Retinal pigment epithelial cell (primary cell): ENCODE measurements at places on chromosomes 5 and 9.

GRCh38 chr5:137365126-137365865 is 133.8 kb downstream of the SPOCK1 start:
- DNase-seq = no peak

DNA sequence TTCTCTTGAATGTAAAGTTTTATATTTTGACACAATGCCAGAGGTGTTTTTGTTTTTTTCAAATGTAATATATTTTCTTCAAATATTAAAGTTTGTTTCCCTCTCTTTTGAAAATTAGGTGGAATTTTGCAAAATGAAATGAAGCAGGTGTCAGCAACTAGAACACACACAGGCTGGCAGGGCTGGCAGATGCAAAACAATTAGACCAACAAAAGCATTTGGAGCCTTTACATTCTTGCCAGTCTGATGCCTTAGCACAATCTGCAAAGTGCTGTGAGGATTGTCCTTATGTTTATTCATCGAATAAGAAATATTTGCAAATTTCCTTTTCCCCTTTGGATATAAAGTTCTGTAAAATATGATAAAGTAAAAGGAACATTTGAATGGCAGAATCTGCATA is 1063.9 kb downstream of the CDH9 start:
- DNase-seq = no peak

GRCh38 chr9:89743216-89743572 is 138.4 kb downstream of the GADD45G start:
- no peak for DNase-seq

GRCh38 chr5:139946006-139946405 is 97.1 kb downstream of the NRG2 start:
- no peak for DNase-seq

GRCh38 chr9:136197930-136198604 is 6.9 kb downstream of the LHX3 start:
- no peak for DNase-seq

DNA sequence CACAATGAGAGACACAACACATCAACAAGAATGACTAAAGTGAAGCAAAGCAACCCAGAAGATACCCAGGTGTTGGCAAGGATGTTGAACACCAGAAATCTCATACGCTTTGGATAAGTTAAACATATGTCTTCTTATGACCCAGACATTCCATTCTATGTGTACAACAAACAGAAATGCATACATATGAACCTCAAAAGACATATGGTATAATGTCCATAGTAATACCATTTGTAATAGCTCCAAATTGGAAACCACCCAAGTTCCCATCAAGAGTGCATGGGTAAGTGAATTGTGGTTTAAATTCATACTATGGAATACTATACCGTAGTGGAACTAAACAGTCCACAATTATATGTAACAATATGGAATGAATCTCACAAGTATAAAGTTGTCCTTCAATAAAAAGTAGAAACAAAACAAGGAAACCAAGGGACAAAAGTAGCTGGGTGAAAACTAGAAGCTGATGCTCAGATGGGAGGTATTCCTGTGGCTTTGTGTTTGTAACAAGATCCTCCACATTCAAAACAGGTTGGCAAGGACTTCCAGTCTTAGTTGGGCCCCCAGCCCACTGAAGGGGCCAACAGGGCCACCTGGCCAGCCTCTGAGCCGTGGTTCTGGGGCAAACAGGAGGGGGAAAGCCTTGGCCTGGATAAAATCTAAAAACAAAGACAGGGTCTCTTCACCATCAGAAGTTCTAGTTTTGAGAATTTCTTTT is 171.8 kb upstream of the PITX1 start:
- no peak for DNase-seq

DNA sequence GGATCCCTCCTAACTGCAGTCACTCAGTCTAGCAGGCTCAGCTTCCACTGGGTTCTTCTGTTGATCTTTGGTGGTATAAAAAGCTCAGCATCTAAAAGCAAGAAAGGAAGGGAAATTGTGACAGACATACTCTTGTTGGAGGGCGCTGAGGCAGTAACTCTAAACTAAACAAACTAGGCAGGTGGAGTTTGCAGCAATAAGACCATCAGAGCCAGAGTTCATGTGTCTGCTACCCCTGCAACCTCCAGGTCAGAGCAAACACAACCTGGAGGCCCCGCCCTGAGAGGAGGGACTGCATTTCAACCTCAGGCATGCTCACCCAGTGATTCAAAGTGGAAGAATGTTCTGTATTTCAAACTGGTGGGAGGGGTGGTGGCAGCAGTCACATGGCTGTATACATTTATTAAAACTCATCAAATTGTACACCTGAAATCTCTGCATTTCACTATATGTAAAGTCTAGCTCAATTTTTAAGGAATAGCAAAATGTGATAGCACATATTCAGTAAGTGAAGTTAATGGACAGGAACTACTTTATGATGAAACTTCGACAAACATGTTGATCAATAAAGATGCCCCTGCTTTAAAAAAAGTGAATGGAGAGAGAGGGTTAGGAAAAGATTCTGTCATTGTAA is 7.1 kb downstream of the ACTL7A start:
- no peak for DNase-seq

- no peak for DNase-seq
Observed at GRCh38 chr9:93270976-93271375, 87.0 kb downstream of the WNK2 start.

GRCh38 chr9:87682085-87682484 is 43.8 kb upstream of the CTSL start:
- DNase-seq = no peak

- no peak for DNase-seq
Observed at GRCh38 chr5:2017540-2018389, 135.0 kb upstream of the IRX4 start.

- no peak for DNase-seq
Observed at GRCh38 chr5:157431544-157432200, 28.3 kb upstream of the NIPAL4 start.

DNA sequence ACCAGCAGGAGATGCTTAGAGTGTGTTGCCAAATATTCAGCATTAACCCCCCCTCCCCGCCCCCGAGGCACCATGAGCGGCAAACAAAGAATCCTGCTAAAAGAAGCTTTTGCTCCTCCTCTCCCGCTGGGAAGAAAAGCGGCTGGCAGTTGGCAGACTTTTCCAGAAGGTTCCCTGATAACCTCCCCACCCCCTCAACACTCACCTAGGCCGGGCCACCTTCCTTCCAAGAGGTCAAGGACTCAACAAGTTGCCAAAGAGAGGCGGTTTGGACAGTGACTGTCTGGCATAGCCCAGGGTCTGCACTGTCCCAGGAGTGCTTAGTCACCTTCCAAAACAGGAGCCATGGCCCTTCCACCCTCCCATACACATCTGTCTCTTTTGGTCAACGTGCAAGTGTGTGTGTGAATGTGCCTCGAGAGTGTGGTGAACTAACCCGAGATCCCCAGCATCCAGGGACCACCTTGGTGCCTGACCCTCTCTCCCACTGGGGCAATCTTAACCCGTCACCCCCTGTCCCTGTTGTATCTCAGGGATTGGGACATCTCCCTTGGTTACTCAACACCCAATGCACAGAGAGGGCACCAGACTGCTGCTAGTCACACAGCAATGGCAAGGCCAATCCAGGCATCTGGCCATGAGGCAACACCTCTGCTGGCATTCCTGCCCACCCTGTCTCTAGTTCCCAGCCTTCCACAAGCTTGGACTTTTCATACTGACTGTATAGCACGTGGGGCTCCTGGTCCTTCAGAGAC is 18.9 kb downstream of the CAMK2A start:
- no peak for DNase-seq

DNA sequence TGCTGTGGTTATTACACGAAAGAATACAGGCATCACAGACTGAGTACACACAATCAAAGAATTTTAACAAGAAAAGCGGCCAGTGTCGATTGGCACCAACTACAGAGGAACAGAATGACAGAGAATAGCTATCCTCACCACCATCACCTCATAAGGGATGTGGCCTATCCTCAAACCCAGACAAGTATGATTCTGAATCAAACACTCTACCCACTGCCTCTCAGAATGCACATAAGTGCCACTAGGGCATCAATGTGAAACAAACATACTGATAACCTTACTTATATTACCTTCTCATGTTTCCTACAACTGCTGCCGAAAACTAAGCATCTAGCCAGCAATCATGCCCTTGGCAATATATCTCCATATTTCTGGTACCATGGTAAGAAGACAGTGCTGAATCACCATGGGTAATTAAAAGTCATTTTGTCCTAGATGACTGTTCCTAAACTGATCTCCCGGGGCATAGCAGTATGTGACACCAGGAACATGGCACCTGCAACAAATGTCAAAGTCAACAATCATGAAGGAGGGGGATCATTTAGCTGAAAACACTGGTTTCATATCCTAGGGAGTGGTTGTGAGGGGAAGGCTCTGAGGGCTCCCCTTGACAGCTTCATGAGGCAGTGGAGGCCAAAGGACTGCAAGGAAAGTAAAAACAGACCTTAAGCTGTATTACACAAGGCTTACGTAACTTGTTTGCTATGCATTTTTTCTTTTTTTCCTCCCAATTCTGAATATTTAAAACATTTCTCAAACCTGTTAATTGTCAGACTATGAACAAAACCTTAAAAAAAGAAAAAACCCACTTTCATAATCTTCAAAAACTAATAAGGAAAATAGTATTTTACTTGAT is 88.3 kb downstream of the LHFPL2 start:
- DNase-seq = no peak

GRCh38 chr5:35857606-35858205 is 1.0 kb downstream of the IL7R start:
- DNase-seq = peak; percentile 85

DNA sequence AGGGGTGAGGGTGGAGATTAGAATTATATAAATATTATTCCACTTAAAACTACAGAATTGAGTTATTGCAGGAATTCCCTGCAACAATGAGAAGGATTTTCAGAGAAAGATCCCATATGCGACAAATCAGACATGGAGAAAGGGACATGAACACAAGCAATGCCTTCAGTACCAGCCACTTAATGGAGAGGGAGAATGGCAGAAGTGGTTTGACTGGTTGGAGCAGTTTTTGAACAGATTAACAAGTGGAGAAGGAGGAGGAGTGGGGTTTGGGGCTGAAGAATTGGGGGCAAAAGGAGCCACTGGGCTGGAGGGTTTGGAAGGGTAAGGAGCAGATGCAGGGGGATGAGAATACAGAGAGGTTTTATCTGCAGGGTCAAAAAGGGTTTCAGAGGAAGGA is 620.9 kb upstream of the PTPRD start:
- no peak for DNase-seq

DNA sequence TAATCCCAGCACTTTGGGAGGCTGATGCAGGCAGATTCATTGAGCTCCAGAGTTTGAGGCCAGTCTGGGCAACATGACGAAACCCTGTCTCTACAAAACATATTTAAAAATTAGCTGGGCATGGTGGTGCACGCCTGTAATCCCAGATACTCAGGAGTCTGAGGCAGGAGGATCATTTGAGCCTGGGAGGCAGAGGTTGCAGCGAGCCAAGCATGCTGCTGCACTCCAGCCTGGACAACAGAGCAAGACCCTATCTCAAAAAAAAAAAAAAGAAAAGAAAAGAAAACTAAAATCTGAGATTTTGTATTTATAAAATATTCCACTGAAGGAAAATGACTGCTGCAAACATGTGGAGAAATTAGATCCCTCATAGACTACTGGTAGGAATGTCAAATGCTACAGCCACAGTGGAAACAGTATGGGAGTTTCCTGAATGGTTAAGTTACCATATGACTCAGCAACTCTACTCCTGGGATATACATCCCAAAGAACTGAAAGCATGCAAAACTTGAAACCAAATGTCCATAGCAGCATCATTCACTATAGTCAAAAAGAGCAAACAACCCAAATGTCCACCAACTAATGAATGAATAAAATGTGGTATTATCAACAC is 106.1 kb downstream of the UBAP2 start:
- DNase-seq = no peak

GRCh38 chr5:155905364-155905763 is 421.6 kb upstream of the SGCD start:
- no peak for DNase-seq

DNA sequence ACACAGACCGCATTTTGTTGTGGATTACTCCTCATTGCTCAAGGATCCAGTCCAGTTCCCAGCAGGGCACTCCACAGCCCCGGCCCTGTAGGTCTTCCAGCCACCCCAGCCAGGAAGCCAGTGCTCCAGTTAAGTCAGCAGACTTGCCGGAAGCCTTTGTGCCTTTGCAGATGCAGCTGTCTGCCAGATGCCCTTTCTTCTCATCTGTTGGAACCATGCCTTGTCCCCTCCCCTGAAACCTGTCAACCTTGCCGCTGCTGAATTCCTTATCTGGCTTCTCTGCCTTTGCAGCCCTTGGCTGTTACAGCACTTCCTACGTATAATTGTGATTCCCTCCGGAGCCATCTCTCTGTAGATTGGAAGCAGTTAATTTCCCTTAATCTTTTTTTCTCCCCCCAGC is 28.4 kb downstream of the PSAT1 start:
- DNase-seq = no peak

DNA sequence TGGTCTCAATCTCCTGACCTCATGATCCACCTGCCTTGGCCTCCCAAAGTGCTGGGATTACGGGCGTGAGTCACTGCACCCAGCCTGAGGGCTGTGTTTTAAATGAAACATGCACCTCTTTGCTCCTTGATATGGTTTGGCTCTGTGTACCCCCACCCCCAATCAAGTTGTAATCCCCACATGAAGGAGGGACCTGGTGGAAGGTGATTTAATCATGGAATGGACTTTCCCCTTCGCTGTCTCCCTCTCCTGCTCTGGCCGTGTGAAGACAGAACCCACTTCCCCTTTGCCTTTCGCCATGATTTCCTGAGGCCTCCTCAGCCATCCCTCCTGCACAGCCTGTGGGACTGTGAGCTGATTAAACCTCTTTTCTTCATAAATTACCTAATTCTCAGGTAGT is 12.5 kb upstream of the NOTCH1 start:
- no peak for DNase-seq

GRCh38 chr5:105587963-105588662 is 2025.5 kb upstream of the NUDT12 start:
- no peak for DNase-seq
